SK-MEL-5 (cell line): ENCODE measurements at places on chromosomes 5 and 9. TPM values are rescaled to one million over a fixed set of nuclear protein-coding genes. Genes with fewer than 3 reads are reported as not detected.

DNA sequence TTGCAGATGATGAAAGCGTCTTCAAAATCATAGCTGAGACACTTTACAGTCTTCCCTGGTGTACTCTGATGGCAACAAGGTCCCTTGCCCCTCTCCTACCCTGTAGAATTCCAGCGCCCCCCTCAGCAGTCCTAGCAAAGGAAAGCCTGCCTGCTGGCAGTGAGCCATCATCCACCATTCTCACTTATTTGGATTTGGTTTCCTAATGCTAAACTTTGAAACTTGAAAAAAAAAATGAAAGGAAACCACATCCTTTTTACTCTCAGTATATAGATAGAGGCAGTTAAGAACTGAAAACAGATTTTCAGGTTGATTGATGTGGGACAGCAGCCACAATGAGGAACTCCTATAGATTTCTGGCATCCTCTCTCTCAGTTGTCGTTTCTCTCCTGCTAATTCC lies at the start of gene GZMA:
GZMA (plus strand) TSS at position 299 of the 400 bp plus-strand sequence; CDS start at position 336, 37 bp downstream.
- no peak for DNase-seq

DNA sequence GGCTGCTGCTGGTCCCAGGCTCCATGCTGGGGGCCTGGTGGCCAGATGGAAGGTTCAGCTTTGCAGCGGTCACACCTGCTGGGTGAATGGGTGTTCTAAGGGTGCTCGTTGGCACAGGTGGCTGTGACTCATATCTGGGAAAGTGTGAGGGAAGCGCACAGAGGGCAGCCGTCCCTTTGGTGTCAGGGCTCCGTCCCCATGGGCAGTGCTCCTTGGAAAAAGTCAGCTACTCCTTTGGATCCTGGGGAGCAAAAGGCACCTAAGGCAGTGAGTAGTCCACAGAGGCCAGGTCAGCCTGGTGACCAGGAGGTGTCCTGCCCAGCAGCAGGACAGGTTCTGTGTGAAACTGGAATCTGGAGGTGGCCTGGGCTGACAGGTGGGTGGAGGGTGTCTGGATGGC lies 18.4 kb upstream of the GBGT1 start:
- no peak for DNase-seq

DNA sequence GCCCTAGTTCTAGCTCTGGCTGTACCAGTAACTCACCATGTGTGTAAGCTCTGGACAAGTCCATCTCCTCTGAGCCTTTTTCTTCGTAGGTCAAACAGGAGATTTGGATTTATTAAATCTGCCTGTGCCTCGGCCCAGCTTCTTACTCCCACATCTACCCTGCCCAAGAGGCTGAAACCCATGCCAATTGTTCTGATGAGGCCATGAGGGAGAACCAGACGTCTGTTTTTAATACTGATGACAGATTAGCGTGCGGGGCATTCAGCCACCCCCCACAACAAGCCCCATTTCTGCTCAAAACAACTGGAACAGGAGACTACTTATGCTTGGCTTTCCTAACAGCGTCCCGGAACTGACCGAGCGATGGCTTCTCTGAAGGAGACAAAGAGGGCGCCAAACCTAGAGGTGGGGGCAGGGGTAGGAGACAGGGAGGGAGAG lies 81.2 kb upstream of the TRIM32 start:
- no peak for DNase-seq

Gene PCDHA12
- total RNA-seq: 0.08 and 0.19 TPM in 2 replicates

Gene KDM3B
- total RNA-seq: 42.9 and 44.3 TPM in 2 replicates

Gene KCTD16
- 0.03 TPM in 1 of 2 replicates, not detected in the other for total RNA-seq

Gene TNIP1
- 40.4 and 43.9 TPM in 2 replicates for total RNA-seq
